ENCODE measurements at places on chromosomes 4 and X.

DNA sequence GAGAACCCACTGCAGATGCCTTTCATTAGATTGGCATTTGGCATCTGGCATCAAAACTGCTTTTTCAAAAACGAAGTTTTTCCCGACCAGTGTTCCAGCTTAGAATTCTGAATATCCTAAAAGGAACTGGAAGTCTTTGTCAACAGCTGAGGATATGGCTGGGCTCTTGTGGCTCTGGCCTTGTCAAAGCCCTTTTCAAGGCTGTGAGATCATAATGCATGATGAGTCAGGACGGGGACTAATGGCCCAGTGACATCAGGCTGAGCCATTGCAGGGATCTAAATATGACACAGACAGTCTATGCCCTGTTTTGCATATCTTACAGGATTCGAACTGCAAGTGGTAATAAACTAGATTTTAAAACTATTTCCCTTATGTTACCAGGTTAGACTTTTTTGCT lies 306.4 kb downstream of the PTTG2 start:
- DNase-seq, result no peak

DNA sequence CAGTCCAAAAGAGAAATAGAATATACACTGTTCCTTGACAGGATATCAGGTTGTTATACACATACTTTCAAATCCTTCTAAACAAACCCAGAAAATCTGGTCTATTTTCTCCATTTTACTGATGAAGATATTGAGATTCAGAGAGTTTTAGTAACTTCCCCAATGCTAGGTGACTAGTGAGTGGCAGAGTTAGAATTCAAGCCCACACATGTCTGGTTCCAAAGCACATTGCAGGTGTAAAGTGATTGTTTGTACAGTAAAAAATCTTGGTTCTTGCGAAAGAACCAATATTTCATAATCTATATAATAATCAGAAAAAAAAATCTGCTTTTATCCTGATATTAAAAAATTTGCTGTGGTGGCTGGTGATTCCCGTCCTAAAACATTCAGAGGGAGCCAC lies 39.5 kb upstream of the EMCN start:
- DNase-seq, result no peak

DNA sequence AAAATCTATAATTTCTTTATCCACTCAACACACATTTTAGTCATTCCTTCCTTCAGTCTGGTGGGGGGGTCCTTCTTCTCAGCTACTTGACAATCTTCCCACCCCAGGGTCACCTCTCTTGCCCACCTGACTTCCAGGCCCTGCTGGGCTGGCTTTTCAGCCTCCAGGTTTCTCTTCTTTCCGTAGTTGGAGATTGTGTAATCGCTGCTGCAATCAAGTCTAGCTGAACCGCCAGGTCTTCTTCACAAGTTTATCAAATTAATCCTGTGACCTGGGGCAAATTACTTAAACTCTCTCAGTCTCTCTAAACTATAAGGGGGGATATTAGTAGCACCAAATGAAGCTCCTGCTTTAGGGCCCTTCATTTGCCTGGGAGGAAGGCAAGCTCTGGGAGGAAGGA lies 102.9 kb upstream of the TNIP3 start:
- DNase-seq, result no peak

DNA sequence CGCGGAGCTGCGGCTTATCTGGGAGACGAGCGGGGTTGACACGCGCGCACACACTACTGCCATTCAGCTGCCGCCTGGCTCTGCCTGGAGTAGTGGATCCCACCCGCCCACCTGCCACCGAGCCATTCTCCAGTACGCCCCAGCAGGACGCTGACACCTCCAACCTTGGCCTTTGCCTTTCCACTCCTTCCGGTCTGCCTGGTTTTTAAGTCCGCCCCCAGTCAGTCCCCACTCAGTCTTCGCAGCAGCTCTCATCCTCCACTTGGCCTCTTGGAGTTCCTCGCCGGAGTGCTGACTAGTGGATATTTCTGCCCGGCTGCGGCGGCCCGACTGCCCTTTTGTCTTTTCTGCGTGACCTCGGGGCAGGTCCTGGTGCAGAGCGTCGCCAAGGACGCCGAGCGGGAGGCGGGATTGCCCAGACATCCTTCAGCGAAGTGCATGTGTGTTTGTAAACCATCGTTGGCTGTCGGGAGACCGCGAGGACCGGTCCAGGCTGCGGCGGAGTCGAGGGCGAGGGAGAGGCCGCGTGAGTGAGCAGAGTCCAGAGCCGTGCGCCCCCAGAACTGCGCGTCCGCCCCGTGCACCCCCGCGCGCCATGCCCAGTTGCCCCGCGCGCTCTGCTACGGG lies 1.1 kb downstream of the SLIT2 start:
- DNase-seq, result peak; percentile 74

GRCh38 chr4:89254847-89255246 lies 52.8 kb downstream of the GPRIN3 start:
- no peak for DNase-seq

Data from cardiac septum (tissue), 1 donor.